Right lobe of liver (tissue), 6 donors: ENCODE measurements at places on chromosomes 3 and 15. TPM values are rescaled to one million over a fixed set of nuclear protein-coding genes. Genes with fewer than 3 reads are reported as not detected.

Gene SYNPR
- not detected for total RNA-seq

DNA sequence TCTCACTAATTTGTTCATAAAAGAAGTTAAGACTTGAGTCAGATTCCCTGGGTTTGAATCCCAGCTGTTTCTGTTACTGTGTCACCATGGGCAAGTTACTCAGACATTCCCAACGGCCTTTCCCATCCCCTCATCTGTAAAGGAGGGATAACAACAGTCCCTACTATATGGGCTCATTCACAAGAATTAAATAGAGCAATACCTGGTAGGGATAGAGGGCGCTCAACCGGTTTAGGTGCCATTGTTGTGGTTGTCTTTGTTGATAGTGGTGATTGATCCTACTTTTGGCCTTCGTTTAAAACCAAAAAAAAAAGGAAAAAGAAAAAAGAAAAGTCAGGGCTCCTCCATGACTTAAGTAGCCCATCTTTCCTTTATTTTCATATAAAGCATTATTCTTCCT, 563.1 kb downstream of the GRM7 start:
- DNase-seq, result no peak
- no peak overlapping the region for H3K4me3 ChIP-seq
- no peaks in the 10 kb centered on the region for H3K4me1 ChIP-seq
- no peak overlapping the region for H3K27ac ChIP-seq
- no peaks in the 10 kb centered on the region for H3K27me3 ChIP-seq

Gene MOBP
- not detected for total RNA-seq

Gene TEX55
- total RNA-seq, result not detected

- no peaks in the 10 kb centered on the region for H3K36me3 ChIP-seq
- H3K4me3 ChIP-seq, result peak overlapping the region; percentile 92
- no peak for DNase-seq
- H3K27ac ChIP-seq, result peak overlapping the region; percentile 98
These were observed 841 bp downstream of the EIF3J start for GRCh38 chr15:44537735-44538240.

Gene P2RY13
- 2.3 TPM for total RNA-seq

- no peak overlapping the region for H3K27ac ChIP-seq
- H3K4me1 ChIP-seq, result no peaks in the 10 kb centered on the region
- no peaks in the 10 kb centered on the region for H3K36me3 ChIP-seq
- H3K27me3 ChIP-seq, result no peaks in the 10 kb centered on the region
- DNase-seq, result no peak
These were observed 20.3 kb upstream of the DGKG start for GRCh38 chr3:186382217-186382885.

Gene NRG4
- 1.7 TPM for total RNA-seq

Gene CEP70
- 21.8 TPM for total RNA-seq

DNA sequence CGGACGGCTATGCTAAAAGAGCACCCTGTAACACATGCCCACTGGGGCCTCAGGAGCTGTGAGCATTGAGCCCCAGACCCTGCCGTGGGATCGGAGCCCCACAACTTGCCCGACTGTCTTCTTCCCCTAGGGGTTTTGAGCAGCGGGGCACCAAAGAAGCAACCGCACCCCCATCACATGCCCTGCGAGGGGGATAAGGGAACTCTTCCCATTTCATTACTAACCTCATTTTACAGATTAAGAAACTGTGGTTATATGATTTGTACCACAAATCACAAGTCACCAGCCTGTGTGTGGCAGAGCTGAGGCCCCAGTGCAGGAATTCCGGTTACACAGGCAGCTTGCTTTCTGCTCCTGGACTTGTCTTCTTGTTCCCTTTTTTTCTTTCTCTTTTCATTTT, 86.2 kb downstream of the CD47 start:
- DNase-seq, result no peak
- no peaks in the 10 kb centered on the region for H3K27me3 ChIP-seq
- H3K36me3 ChIP-seq, result no peaks in the 10 kb centered on the region
- no peak overlapping the region for H3K27ac ChIP-seq
- H3K4me1 ChIP-seq, result peaks cover 10% of the 10 kb centered on the region

Gene CPLX3
- total RNA-seq, result not detected

DNA sequence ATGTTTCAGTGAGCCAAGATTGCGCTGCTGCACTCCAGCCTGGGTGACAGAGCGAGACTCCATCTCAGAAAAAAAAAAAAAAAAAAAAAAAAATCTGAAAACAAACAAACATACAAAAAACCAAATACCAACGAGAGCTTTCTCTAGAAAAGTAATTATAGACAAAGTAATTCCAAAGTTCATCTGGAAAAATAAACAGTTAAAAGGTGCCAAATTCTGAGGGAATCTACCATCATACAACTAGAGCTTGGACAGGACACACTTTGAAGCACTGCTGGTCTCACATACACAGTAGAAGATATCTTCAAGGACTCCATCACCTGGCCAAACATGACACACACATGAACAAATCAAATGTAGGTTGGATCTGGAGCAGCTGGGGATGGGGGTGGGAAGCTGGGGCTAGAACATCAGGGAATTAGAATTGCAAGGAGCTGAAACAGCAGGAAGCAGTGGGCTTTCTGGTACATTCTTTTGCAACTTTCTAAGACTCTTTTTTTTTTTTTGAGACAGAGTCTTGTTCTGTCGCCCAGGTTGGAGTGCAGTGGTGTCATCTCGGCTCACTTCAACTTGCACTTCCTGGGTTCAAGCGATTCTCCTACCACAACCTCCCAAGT, 41.1 kb upstream of the CTSH start:
- H3K4me1 ChIP-seq, result peaks cover 10% of the 10 kb centered on the region
- H3K36me3 ChIP-seq, result no peaks in the 10 kb centered on the region
- DNase-seq, result no peak
- no peak overlapping the region for H3K27ac ChIP-seq
- H3K4me3 ChIP-seq, result no peak overlapping the region
- H3K27me3 ChIP-seq, result no peaks in the 10 kb centered on the region

Gene CNTN6
- total RNA-seq, result not detected

DNA sequence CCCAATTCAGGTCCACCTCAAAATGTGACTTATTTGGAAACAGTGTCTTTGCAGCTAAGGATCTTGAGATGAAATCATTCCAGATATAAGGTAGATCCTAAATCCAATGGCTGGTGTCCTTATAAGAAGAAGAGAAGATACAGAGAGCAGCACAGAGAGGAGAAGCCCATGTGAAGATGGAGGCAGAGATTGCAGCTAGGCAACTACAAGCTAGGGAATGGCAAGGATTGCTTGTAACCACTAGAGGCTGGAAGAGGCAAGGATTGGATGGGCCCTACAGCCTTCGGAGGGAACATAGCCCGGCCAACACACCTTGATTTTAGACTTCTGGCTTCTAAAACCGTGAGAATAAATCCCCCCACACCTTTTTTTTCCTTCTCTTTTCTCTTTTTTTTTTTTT, 38.5 kb downstream of the SYN2 start:
- H3K4me3 ChIP-seq, result no peak overlapping the region
- H3K27me3 ChIP-seq, result no peaks in the 10 kb centered on the region
- H3K36me3 ChIP-seq, result no peaks in the 10 kb centered on the region
- H3K4me1 ChIP-seq, result no peaks in the 10 kb centered on the region
- DNase-seq, result no peak

Gene NAALADL2
- 3.3 TPM for total RNA-seq

Gene REC114
- not detected for total RNA-seq

GRCh38 chr15:63022663-63023062, 19.9 kb upstream of the TPM1 start:
- H3K4me1 ChIP-seq, result no peaks in the 10 kb centered on the region
- no peaks in the 10 kb centered on the region for H3K27me3 ChIP-seq
- DNase-seq, result no peak
- no peak overlapping the region for H3K27ac ChIP-seq
- H3K36me3 ChIP-seq, result no peaks in the 10 kb centered on the region
- no peak overlapping the region for H3K4me3 ChIP-seq

DNA sequence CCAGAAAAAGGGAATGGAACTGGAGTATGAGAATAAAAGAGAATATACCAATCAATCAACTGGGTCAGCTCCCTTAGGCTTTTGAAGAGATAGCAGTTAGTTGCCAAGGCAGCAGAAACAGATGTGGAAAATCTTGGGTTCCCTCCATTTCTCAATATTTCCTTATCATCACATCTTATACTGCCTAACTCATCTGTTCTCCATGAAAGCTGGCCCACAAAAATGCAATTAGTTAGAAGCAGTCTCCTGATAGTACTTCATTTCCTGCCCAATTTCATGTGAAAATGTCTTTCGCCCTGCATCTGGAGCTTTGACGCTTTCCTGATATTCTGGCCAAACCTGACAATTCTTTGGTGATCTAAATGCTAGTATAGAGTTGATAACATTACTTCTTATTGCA, 30.1 kb upstream of the SPTSSB start:
- H3K36me3 ChIP-seq, result no peaks in the 10 kb centered on the region
- no peaks in the 10 kb centered on the region for H3K27me3 ChIP-seq
- no peak overlapping the region for H3K4me3 ChIP-seq
- H3K4me1 ChIP-seq, result no peaks in the 10 kb centered on the region
- H3K27ac ChIP-seq, result no peak overlapping the region
- no peak for DNase-seq

DNA sequence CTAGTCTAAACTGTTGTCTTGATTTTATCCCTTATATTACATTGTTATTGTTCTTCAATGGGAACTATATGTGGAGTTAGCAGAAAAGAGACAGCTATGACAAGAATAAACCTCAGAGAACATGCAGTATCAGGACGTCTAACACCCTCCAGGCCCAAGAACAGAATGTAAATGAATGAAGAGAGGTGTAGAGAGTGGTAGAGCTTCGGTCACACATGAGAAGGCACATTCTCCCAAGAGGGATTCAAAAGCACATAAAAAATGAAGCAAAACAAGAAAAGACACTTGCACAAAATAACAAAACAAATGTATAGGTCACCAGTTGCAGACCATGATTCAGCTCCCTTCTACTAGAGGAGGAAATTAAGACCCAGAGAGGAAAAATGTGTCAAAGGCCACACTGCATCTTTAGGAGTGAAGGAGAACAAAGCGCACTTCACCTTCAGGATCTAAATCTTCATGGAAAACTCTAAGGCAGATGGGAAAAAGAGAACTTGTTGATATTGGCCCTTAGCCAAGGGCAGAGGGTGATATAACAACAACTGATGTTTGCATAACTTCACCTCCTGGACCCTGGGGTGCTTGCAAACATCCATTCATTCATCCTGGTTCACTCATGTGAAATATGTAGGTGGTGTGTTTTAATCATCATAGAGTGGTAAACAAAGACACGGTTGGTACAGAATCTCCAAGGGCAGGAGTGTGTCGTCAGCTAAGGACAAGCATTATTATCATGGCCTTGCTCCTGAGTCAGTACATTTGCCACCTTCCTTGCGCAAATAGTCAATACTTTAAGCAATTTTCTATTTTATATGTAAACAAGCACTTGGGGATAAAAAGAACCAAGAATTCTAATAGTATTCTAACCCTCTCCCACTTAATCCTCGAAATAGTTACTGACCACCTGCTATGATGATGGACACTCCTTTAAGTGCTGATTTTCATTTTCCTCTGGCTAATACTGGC, 8.8 kb downstream of the NEK10 start:
- H3K27me3 ChIP-seq, result no peaks in the 10 kb centered on the region
- peak; percentile 64 for DNase-seq
- no peaks in the 10 kb centered on the region for H3K36me3 ChIP-seq
- H3K27ac ChIP-seq, result peak overlapping the region; percentile 69
- peaks cover 38% of the 10 kb centered on the region for H3K4me1 ChIP-seq
- no peak overlapping the region for H3K4me3 ChIP-seq

Gene GABRB3
- 0.58 TPM for total RNA-seq

Gene GPR15
- not detected for total RNA-seq

GRCh38 chr3:73752338-73752737, 127.6 kb upstream of the PDZRN3 start:
- H3K4me1 ChIP-seq, result no peaks in the 10 kb centered on the region
- H3K36me3 ChIP-seq, result no peaks in the 10 kb centered on the region
- no peak overlapping the region for H3K27ac ChIP-seq
- no peaks in the 10 kb centered on the region for H3K27me3 ChIP-seq
- DNase-seq, result no peak
